Body of pancreas (tissue), 4 donors: ENCODE measurements at places on chromosomes 1 and 21. TPM values are rescaled to one million over a fixed set of nuclear protein-coding genes. Genes with fewer than 3 reads are reported as not detected.

Gene NKAIN1
- not detected for total RNA-seq

DNA sequence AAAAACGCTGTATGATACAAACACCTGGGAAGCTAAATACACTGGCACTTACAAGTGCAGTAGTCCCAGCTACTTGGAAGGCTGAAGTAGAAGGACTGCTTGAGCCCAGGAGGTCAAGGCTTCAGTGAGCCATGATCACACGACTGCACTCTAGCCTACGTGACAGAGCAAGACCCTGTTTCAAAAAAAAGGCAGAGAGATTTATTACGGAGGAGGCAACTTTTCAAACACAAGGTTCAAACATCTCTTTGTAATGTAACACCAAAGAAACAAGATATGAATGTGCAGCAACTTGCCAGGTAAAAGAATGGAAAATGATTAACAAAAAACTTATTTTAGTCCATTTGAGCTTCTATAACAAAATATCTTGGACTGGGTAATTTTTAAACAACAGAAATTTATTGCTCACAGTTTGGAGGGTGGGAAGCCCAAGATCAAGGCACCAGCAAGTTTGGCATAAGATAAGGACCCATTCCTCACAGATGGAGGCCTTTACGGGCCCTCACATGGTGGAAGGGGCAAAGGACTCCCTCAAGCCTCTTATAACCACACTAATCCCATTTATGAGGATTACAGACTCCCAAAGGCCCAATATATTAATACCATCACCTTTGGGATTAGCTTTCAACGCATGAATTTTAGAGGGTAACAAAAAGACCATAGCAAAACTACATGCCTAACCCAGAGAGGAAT is 73.3 kb downstream of the EVI5 start:
- DNase-seq = peak; percentile 13

Gene HUNK
- total RNA-seq = 9.2 TPM

GRCh38 chr1:20665726-20666125 is 4.6 kb upstream of the DDOST start:
- no peak for DNase-seq

Gene LMX1A
- not detected for total RNA-seq

Gene S100A5
- not detected for total RNA-seq

DNA sequence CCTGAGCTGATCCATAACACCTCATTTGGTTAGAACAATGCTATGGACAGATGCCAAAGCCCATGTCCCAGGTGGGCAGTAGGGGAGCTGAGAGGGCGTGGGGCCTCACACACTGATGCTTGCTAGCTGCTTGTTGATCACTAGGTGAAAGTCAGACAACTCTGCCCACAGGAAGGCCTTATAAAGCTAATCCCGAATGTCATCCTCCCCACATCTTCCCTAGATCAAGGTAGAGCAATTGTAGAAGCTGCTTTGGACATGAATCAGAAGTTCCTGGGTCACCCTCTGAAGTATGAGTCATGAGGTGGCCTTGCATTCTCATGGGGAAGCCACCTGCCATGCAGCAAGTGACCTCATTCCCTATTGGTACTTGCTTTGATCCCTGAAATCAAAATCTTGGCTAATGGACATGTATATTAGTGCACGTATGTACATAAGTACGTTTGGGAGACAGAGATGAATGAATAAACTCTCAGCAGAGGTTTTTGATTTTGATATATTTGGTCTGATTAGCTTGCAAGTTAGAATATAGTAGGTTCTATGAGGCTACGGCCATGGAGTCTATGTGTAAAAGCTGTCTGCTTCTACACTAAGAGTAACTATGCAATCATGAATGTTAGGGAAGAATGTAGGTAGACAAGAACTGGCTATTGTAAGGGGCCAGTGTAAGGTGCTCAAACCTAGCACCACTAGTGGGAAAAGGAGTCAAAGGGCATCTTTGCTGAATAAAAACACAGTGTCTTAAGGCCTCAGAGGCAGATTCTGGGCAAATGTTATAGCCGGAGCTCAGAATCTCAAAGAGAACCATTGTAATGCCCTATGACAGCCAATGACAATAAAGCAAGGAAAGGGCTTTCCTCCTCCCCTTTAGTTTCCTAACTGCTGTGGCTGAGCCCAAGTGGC is 52.6 kb downstream of the ABCA4 start:
- peak; percentile 58 for DNase-seq

- peak; percentile 46 for DNase-seq
Observed at GRCh38 chr1:225824533-225824941, 14.6 kb downstream of the EPHX1 start.

DNA sequence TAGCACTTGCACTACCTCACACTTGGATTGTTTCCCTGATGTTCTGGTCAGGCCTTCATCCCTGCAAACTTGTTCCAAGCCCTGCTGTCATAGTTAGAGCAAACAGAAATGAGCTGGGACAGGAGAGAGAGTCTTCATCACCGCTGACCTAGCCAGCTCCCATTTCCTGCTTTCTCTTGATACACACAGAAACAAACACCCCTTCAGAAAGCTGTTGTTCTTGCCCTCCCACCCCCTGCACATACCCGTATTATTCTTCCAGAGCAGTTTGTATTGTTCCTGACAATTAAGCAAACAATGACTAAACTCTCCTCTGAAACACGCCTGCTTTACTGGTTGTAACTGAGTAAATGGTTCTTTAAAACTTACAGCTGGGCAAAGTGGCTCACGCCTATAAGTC is 2.9 kb upstream of the SYT2 start:
- DNase-seq = no peak

DNA sequence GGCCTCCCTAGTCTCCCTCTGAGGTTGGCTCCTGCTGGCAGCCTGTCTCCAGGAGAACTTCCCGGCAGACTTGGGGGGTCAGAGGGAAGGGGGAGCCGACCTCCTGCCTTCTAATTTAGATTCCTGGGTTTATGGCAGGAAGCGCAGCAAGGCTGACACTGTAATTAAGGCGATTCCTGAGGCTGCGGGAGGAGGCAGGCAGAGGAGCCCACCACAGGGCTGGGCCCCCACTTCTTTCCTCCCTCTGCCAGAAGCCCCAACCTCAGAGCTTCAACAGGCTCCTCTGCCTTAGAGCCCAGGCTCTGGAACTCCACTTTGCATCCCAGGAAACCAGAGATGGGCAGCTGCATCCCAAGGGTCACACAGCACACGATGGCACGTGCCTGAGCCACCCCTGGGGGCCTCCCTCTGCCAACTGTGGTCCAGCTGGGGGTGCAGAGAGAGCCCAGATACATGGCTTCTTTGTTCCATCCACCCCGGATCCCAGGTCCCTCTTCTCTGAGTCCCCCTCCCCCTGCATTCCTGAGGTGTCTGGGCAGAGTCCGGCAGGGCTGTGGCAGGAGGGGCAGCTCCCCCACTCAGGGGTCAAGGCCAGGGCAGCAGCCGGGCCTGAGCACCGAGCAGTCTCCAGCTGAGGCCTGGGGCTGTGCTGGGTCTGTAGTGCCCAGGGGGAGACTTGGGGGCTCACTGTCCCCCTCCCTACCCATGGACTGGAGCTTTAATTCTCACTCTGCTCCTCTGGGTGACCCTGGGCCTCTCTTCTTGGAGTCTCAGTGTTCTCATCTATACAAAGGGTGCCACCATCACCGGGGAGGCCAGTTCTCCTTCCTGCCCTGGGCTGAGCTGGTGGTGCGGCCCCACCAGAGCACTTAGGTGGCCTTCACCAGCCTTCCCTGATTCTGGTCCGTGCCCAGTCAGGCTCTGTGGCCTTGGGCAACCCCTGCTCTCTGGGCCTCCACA is 39.4 kb upstream of the FAM131C start:
- peak; percentile 37 for DNase-seq

Gene BCAR3
- total RNA-seq = 7.9 TPM

- no peak for DNase-seq
Observed at GRCh38 chr1:173266841-173267240, 59.7 kb upstream of the TNFSF4 start.

- DNase-seq = no peak
Observed at GRCh38 chr1:39666772-39667171, 5.1 kb downstream of the NT5C1A start.

GRCh38 chr1:175521249-175522040 is 221.9 kb downstream of the TNR start:
- DNase-seq = peak; percentile 13

- DNase-seq = no peak
Observed at GRCh38 chr1:13916530-13916929, 216.5 kb downstream of the PRDM2 start.

Gene AK4
- 8.8 TPM for total RNA-seq

GRCh38 chr1:59180735-59181134 is 116.2 kb upstream of the FGGY start:
- no peak for DNase-seq

GRCh38 chr1:18300376-18300775 is 180.4 kb upstream of the KLHDC7A start:
- DNase-seq = no peak

GRCh38 chr1:192632188-192632587 is 3.8 kb upstream of the RGS13 start:
- no peak for DNase-seq

DNA sequence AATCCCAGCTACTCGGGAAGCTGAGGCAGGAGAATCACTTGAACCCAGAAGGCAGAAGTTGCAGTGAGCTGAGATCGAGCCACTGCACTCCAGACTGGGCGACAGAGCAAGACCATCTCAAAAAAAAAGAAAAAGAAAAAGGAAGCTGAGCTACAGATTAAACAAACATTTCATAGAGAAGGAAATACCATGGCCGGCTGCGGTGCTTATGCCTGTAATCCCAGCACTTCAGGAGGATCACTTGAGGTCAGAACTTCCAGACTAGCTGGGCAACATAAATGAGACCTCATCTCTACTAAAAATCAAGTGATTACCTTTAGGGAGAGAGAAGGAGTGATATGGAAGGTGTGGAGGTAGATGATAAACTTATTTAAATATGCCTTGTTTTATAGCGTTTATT is 14.0 kb upstream of the CFAP126 start:
- no peak for DNase-seq

Gene ATP1A4
- total RNA-seq = not detected

Gene STIL
- total RNA-seq = not detected

- DNase-seq = no peak
Observed at GRCh38 chr1:30971496-30971895, 62.9 kb upstream of the SDC3 start.

Gene IVL
- not detected for total RNA-seq

Gene OR2T33
- total RNA-seq = not detected

DNA sequence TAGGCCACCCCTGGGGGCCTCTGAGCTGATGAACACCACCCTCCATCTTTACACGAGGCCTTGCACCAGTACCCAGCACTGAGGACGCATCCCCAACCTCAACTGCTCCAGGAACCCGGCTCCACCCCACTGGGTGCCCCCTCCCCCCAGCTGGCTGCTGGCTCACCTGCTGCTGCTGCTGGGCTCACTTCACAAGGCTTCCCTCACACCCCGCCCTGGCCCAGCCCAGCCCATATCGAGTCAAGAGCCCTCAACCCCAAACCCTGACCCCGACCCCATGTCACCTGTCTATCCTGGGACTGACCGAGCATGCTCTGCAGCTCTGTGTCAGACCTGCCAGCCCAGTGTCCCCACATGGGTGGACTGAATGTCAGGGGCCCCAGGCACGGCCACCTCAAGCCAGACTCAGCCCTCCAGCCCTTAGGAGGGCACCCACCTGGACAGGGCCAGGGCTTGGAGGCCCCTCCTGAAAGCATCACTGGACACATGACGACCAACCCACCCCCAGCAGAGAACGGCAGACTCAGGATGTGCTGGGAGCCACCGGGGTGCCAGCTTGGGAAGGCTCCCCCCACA is 21.4 kb downstream of the WNT9A start:
- no peak for DNase-seq

- DNase-seq = no peak
Observed at GRCh38 chr21:43886565-43886964, 21.5 kb downstream of the AGPAT3 start.

GRCh38 chr1:200909757-200910239 is 15.1 kb downstream of the INAVA start:
- DNase-seq = no peak

DNA sequence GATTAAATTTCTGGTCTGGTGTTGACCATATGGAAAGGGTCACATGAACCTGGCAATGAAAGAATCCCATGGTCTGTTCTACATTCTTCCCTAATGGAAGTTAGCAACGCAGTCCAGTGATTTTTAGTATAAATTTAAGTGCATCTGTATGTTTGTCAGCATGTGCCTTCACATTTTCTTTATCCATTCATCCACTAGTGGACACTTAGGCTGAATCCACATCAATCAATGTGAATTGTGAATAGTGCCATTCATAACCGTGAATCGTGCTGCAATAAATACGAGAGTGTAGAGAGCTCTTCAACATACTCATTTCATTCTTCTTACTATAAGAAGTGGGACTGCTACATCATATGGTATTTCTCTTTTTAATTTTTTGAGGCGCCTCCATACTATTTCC is 12.7 kb upstream of the IFI16 start:
- DNase-seq = no peak

Gene LGR6
- total RNA-seq = 0.52 TPM
